Foreskin fibroblast (primary cell): ENCODE measurements at places on chromosomes 6 and 20.

GRCh38 chr6:34135541-34135940 is 10.3 kb downstream of the GRM4 start:
- DNase-seq = no peak

DNA sequence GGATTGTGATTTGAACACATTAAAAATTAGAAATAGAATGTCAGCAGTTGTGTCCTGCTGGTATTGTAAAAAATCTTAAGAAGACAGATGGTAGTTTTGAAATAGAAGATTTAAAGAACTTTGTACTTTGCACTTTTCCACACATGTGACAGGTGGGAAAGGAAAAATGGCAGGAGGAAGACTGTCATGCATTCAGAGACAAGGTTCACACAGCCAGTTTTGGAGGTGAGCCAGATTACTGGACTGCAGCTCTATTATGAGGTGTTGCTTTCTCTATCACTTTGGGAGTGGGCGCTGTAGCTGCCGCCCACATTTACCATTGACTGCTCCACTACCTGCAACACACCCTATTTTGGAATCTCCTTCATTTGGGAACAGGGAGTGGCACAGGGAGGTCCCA is 12.1 kb upstream of the NDUFAF4 start:
- no peak for DNase-seq

GRCh38 chr20:57159193-57159851 is 107.1 kb downstream of the BMP7 start:
- DNase-seq = no peak

DNA sequence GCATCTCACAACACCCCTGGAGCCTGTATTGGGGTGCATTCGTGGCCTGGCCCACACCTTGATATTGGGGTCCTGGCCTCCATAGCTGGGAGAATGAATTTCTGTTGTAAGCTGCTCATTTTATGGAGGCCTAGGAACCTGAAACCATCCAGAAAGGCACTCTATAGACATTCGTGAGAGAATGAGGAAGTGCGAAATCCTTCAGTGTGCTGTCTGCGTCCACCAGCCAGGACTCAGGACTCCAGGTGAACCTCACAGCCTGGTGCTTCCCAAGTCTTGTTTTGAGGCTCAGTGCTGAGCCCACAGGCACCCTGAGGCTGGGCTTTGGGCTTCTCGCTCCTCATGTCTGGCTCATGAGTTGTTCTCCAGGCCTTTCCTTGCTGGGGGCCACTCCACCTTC is 11.9 kb upstream of the RBBP8NL start:
- no peak for DNase-seq
